NCI-H2081 (cell line): ENCODE measurements at places on chromosomes 11 and 22.

GRCh38 chr11:70660059-70660888, 261.9 kb downstream of the CTTN start:
- DNase-seq = no peak

DNA sequence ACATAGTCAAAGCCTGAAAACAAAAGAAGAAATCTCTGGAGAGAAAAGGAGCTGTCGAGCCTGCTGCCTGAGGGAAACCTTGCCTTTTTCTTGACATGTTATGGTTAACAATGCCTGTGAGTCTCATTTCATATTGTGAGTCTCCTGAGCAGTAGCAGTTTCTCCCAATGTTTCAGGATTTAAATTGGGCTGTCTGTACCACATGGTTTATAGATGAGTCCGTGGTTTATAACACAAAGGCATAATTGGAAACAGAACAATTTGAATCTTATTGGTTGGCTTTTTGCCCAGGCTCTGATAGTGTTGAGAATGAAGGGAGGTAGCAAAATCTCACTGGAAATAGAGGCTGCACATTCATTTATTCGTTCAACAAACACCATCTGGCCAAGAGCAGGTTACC, 540.9 kb downstream of the RAB38 start:
- DNase-seq = no peak

- no peak for DNase-seq
Measured at GRCh38 chr11:10462746-10463300, 7.8 kb downstream of the AMPD3 start.

GRCh38 chr22:39318507-39319283, 728 bp downstream of the RPL3 start:
- DNase-seq = no peak

GRCh38 chr11:79346021-79346420, 94.8 kb downstream of the TENM4 start:
- DNase-seq = peak; percentile 1

DNA sequence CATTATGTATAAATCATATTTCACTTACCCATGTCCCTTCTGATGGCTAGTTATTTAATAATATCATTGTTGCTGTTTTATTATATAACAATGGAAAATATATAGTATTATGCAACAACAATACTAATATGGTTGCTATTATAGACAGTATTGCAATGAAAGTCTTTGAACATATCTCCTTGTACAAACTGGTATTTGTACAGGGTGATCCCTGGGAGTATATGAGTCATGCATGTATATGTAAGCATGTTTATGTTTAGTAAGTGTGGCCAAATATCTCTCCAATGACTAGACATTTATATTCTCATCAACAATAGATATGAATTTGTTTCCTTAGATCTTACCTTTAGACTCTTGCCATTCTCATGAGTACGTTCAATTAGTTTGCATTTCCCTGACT, 55.9 kb downstream of the KCNC1 start:
- no peak for DNase-seq

GRCh38 chr11:131027491-131027890, 111.2 kb upstream of the SNX19 start:
- no peak for DNase-seq

GRCh38 chr11:95451261-95451660, 220.3 kb upstream of the SESN3 start:
- DNase-seq = no peak
